ENCODE measurements at places on chromosomes 5 and 9.

DNA sequence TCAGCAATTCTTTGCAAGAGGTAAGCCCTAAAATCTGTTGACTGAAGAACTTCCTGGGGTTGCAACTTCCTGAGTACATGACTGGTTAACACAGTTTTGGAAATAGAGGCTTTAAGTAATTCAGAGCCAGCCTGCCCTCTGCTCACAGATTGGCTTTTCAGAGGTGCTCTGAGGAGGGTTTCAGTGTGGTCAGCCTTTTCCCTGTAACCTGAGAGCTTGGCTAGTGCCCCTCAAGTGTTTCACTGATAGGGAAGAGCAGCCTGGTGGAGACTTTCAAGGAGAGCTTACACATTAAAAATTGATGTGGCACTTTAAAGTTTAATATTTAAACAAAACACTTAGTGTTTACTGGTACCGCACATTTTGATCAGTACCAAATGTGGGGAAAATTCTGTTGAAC, 56.7 kb upstream of the FOXB2 start:
- no peak for DNase-seq

DNA sequence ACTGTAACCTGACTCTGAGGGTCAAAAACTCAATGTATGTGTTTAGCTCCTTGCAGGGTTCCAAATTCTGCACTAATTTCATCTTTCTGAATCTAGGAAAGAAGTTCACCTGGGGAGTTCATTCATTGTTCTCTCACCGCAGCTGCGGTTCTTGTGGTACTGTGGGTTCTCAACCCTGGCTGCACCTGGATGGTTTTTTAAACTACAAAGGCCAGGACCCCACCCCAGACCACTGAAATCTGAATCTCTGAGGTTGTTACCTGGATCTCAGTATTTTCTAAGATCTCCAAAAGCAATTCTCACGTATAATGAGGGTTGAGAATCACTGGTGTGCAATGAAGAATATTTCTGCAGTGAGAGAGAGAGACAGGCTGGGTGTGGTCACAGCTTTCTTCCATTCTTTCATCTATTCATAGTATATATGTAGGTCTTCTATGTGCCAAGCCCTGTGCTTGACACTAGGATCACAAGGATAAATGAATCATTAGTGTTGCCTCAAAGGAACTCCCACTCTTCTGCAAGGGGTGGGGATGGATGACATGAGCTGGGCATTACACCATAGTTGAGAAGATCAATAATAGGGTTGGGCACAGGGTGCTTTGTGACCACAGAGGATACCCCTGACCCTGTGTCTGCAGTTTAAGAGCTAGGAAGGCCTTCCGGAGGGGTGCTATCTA, 109.8 kb downstream of the GALNT10 start:
- DNase-seq: no peak

DNA sequence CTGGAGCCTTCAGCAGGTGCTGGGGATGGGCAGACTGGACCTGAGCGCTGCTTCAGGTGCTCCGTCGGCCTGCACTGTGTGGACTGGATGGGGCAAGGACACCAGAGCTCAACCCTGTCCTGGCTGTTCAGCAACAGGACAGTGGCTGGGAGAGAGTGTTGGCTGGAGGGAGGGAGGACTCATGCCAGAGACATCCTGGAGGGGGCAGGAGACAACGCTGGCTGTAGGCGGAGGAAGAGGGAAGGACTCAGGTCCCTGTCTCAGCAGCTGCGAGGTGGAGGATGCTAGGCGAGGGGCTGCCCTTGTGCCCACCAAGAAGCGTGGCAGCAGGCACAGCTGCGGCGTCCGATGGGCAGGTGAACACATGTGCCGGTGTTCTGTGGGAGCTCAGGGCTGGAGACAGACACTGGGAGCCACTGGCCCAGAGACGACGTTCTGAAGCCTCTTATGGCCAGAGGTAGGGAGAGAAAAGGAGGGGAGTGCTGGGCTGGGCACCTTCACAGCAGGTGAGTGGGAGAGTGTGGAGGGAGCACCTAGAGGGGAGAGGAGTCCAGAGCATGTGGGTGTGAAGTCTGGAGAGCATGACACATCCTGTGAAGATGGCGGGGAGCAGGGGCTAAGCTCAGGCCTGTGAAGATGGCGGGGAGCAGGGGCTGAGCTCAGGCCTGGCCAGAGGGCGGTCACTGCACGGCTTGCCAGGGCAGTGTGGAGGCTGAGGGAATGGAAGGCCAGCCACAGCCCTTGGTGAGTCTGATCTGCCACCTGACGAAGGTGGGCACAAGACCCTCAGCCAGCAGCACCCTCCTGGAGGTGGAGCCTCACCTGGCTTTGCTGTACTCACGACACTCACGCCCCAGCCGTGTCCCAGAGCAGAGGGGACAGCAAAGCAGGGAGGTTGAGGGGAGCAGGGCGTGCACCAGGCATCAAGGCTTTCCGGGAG, 79.1 kb upstream of the FCN1 start:
- no peak for DNase-seq

- DNase-seq: no peak
Measured at GRCh38 chr9:26131886-26132285, 453.6 kb upstream of the TUSC1 start.

GRCh38 chr9:1332156-1332555, 282.0 kb downstream of the DMRT2 start:
- DNase-seq: no peak

DNA sequence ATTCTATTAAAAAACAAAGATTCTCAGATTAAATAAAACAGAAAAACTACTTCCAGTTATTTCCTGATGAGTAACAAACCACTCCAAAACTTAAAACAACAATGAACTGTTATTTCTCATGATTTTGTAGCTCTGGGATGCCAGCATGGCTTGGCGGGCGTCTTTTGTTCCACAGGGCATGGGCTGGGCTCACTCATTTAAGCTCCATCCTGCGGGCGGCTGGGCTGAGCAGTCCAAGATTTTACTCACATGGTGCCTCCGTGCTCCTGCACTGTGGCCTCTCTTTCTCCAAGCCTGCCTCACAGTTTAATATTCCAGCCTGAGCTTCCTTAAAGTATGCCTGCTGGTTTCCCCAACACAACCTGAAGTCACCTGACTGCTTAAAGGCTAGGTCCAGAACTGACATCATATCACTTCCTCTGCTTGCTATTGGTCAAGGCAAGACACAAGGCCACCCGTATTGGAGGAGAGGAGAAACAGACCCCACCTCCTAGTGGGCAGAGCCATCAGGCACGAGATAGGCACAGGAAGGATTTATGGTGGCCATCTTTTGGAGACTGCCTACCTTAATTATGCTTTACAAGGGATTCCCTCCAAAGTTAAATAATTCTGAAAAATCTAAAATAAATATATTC, 41.6 kb upstream of the ZBTB43 start:
- no peak for DNase-seq

- DNase-seq: no peak
Measured at GRCh38 chr5:93517828-93518227, 63.2 kb downstream of the NR2F1-AS1 start.

- DNase-seq: no peak
Measured at GRCh38 chr5:180208435-180209081, 453 bp downstream of the RASGEF1C start.

DNA sequence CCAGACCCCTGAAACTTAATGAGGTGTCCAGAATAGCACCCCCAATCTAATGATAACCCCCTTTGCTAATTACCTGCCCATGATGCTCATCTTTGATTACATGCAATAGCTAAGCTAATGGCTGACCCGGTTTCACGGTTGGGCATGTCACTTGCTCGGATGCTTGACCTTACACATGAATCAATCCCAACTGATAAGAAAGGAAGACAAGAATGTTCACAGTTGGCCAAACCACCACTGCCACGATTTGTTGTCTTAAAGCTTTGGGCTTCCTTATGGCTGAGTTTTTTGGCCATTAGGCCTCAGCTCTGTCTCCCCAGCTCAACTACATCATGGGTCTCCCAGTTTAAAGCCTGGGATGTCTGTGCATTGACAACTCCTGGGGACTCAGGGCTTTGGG, 53.1 kb upstream of the TGFBR1 start:
- DNase-seq: no peak

- DNase-seq: no peak
Measured at GRCh38 chr9:136820971-136821825, 13.4 kb downstream of the RABL6 start.

DNA sequence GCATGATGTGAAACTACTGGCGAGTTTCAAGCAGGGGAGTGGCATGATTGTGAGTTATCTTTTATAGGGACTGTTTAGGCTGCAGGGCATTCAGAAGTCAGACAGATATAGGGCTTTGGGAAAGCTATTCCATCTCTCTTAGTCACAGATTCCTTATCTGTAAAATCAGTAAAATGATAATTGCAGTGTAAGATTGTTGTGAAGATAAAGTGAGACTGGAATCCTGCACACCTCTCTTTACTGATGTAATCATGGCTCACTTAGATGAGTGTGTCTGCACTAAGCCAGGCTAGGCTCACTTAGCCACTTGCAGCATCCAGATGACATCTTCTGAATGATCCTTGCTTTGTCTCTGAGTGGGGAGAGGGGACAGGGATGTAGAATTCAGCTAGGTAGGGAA, 81.8 kb upstream of the MAMDC2 start:
- no peak for DNase-seq

DNA sequence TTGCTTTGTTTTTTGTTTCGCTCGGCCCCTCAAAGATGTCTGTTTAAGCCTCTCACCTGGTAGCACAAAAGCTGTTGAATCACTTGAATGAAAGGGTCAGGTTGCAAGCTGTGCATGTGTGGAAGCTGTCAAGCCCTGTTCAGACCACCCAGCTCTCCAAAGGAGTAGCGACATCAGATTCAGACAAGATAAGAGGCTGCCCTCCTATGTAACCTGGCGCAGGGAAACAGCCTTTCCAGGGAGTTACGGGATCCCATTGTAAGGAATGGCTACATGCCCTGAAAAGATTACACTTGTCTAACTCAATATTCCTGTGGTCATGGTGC, 2.9 kb downstream of the FREM1 start:
- no peak for DNase-seq

Data from hematopoietic multipotent progenitor cell treated with erythropoietin and hydrocortisone succinate and interleukin-3 and kit ligand, for 8 days (in vitro differentiated cells).